ENCODE measurements at places on chromosomes 1 and 21.

DNA sequence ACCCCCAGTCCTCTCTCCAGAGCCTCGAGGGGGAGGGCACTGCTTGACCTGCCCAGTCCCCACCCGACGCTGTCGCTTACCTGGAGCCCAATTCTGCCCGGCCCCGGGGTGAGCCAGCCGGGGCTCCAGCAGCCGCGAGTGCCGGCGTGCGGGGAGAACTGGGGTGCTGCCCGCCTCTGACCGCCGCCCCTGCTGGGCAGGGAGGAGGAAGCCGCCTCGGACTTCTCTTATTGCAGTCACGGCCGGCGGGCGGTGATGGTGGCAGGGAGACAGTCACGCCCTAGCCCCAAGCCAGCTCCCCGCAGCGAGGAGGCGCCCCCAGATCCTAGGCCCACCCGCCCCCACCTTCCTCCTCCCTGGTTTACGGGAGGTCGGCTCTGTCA lies at the start of gene FGR:
Gene FGR (minus strand): TSS at position 201 of the 383 bp plus-strand sequence. CDS start 11,269 bp downstream, outside the sequence.
- DNase-seq, result no peak

DNA sequence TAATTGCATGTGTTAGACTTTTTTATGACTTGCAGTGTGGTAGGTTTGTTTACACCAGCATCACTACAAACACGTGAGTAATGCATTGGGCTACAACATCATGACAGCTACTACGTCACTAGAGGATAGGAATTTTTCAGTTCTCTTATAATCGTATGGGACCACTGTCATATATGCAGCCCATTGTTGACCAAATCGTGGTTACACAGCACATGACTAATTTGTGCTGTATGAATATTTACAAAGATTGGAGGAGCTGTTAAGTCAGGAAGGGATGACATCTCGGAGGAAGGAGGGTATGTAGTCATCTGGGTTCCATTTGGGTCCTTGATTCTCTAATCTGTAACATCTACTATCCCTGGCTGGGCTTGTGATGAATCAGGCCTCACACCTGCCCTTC lies 270.9 kb downstream of the TNR start:
- no peak for DNase-seq

GRCh38 chr1:160006312-160006940 lies 25.4 kb downstream of the PIGM start:
- DNase-seq, result peak; percentile 80

GRCh38 chr1:237293804-237294203 lies 251.8 kb downstream of the RYR2 start:
- DNase-seq, result no peak

DNA sequence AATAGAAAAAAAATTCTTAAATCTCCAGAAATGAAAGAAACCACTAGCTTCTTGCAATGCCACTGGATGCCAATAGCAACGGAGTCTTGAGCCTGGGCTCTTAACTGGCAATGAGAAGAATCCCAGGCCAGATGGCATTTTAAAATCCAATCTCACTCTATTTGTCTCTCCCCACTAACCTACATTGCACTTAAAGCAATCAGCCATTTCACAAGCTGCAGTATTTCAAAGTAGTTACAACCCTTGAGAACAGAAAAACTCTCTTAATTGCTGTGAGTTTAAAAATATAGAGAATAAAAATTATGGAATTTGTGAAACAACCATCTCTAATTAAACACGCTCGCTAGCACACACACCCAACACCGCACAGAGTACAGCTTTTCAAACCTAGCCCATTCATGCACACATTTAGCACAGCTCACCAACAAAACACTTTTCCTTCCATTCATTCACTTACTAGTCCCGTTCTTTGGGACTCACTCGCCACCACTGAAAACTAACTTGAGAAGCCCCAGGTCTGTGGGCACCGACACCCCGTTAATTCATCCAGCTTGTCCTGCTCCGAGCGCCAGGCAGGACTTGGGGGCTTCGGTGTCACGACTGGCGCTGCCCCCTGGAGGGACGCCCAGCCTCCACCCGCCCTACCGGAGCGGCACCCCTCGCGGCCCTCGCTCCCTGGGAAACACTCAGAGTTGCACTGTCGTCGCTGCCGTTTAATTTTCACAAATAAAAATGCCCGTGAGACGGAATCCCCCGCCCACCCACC lies 1.0 kb downstream of the DDAH1 start:
- DNase-seq, result peak; percentile 45

GRCh38 chr1:219463636-219464035 lies 149.3 kb downstream of the ZC3H11B start:
- no peak for DNase-seq

- DNase-seq, result no peak
Measured at GRCh38 chr1:45913183-45913683, 109.8 kb downstream of the MAST2 start.

- no peak for DNase-seq
Measured at GRCh38 chr1:186559601-186560116, 98.7 kb upstream of the PDC start.

- no peak for DNase-seq
Measured at GRCh38 chr1:23548704-23549143, 10.6 kb downstream of the ID3 start.

GRCh38 chr21:36647279-36648093 lies 51.4 kb upstream of the SIM2 start:
- no peak for DNase-seq

DNA sequence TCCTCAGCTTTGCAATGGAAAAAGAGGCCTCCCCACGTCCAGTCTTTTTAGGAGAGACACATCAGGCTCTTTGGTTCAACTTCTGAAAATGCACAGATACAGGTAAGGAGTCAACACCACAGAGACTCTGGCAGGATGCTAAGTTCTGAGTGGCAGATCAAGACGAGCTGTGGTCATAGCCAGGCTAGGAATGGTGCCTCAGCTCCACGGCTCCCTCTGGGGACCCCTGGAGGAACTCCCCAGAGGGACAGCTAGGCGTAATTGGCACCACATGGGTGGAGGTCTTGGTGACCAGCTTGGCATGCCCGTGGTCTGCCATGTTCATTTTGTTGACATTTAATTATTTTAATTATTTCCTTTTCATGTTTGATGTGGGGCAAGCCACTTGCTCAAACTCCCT lies 206.1 kb downstream of the KAZN start:
- DNase-seq, result no peak

DNA sequence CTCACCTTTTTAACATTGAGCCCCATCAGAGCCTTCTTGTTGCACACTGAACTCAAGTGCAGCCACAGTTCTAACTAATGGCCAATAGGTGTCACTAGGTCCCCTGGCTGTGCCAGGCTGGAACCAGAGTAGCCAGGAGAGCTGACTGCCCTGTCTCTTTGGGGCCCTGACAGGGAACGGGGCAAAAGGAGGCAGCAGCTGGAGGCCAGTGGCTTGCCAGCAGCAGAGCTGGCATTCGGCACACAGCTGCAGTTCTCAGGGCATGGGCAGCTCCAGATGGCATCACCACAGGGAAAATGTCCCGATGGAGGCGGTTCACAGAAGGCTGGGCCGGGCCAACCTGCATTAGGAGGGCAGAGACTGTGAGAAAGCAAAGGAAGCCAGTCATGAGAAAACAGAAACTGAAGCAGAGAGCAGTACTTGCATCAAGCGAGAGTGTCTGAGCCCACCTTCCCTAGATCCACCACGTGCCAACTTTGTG lies 188.6 kb downstream of the FCRL5 start:
- no peak for DNase-seq

- DNase-seq, result no peak
Measured at GRCh38 chr1:36089393-36090121, 865 bp downstream of the ADPRS start.

DNA sequence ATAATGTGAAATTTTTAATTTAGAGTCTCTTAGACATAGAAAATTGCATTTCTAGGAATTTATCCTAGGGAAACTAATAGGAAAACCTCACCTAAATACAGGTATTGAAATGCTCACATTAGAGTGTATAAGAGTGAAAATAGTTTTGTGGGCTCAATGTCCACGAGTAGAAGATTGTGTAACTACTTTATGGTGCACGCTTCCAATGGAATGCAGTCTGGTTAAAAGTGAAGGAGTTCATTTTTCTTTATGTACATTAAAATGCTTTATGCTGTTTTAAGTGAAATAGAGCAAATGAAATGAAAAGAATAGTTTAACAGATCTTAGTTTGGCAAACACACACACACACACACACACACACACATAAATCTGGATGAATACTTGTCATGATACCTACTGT lies 278.2 kb downstream of the USP25 start:
- no peak for DNase-seq

DNA sequence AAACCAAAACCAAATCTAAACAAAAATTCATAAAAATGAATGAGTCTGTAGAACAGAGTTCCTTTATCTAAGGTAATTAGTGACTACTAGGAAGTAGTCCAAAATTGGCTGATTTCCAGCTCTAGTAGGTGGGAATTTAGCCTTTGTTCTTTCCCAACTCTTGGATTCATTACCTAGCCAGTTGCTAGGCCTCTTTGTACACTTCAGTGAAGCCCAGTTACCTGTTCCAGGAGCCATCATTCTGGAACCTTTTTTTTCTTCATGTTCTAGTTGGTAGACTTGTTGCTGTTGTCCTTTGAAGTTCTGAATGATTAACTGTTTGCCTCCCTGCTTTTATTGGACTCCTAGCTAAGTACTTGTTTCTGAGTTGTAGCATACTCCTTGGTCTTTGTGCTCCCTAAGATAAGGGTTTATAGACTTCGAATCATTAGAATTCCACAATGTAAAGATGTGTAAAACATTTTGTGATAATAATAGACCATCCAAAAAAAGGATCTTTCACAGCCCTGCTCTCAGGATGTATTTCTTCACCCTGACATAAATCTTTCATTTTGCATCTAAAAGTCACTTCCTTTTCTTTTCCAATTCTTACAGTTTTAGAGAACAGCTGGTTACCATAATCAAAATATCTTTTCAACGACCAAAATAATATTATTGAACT lies 9.8 kb downstream of the PLA2G4A start:
- peak; percentile 31 for DNase-seq

DNA sequence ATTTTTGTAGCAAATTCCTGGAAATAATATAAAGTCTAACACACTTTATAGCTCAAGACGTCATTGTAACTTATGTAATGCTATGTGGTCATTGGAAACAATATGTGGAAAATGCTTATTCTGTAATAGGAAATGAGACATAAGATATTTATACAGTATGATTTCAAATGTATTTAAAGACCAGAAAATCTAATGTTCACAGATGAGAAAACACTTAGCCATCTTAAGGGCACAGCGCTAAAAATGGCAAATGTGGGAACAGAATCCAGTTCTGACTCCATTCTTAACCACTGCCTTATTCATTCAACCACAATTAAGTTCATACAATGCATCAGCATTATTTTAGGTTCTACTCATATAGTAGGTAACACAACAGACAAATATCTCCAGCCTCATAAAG lies 12.5 kb downstream of the CSDE1 start:
- DNase-seq, result no peak

- DNase-seq, result no peak
Measured at GRCh38 chr1:48080331-48081255, 83.4 kb upstream of the TRABD2B start.

DNA sequence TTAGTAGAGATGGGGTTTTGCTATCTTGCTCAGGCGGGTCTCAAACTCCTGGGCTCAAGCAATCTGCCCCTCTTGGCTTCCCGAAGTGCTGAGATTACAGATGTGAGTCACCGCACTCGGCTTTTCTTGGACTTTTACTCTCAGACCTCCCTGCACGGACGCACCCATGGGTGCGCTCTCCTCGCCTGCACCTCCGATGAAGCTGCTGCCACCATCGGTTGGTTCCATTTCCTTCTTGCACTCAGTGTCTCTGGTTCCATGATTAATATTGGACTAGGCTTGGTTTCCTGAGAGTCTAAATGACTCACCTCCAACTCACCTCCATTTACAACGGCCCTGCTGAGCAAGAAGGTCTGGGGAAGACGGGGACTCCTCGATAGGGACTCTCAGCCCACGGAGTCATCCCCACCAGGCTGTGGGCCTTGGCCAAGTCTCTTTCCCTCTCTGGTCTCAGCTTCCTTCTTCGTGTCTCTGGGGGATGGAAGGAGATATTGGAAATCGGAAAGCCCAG lies 6.7 kb upstream of the TNFRSF8 start:
- DNase-seq, result no peak

- DNase-seq, result peak; percentile 99
Measured at GRCh38 chr1:16206547-16207317, 5.7 kb downstream of the ARHGEF19 start.

DNA sequence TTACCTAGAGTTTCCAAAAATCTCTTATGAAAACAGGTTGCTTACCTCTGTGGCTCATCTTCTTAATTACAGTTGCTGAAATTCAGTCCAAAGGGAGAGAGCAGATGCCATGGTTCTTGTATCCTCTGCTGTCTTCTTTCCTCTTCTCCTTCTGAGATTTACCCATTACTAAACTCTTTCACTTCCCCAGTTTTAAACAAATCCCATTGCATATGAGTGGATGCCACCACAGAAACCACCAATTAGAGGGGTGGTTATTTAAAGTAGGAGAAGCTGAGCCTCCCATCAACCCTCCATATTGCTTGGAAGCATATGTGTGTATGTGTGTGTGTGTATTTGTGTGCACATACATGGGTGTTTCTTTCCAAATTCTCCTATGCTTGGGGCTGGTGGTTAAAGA lies 128.5 kb upstream of the KCNK1 start:
- DNase-seq, result no peak

Data from NCI-H1105 (cell line).